ENCODE measurements at places on chromosomes 2 and 18.

- DNase-seq: no peak
Observed at GRCh38 chr2:223041527-223042109, 10.4 kb upstream of the KCNE4 start.

DNA sequence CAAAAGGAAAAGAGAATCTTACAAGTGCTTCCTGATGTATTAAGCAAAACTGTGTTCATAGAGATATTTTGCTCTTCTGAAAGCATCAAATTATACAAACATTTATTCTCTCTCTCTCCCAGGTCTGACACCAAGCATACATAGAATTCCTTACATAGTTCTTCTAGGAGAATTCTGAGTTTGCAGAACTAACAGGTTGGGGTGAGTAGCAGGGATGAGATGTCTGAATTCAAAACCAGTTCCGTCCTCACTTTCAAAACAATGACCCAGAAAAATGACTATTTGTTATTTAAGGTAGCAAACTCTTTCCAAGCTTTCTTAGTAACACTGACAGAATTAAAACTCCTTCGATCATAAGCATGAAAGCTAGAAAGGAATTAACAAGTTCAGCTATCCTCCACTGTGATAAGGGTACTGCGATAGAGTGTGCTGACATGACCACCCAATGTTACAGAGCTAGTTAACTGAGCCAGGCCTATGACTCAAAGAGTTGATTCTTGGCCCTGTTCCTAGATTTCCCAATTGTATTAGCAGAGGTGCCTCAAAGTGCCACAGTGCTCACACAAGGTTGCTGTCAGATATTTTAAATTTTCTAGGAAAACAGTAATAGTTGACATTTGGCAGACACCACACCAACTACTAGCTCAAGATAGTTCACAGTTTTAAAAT is 85.8 kb upstream of the SETBP1 start:
- DNase-seq: no peak

DNA sequence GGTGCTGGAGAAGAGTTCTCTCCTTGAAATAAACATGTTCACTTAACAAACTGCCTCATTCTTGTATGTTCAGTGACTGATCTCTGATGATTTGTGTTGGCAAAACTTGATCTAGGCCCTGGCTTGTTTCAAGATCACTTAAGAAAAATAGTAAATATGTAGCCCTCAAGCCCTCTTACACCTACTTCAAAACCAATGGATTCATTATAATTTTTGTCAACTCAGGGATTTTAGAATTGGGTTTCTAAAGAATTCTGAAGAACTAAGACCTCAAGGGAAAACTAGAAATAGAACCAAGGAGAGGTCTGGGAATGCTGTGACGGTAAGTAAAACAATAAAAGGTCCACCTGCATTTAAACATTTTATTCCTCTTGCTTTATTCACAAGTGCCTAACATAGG is 1731.6 kb upstream of the CELF4 start:
- DNase-seq: no peak

- no peak for DNase-seq
Observed at GRCh38 chr18:33558529-33558928, 19.5 kb upstream of the ASXL3 start.

- no peak for DNase-seq
Observed at GRCh38 chr18:58955738-58956137, 91.1 kb downstream of the ZNF532 start.

DNA sequence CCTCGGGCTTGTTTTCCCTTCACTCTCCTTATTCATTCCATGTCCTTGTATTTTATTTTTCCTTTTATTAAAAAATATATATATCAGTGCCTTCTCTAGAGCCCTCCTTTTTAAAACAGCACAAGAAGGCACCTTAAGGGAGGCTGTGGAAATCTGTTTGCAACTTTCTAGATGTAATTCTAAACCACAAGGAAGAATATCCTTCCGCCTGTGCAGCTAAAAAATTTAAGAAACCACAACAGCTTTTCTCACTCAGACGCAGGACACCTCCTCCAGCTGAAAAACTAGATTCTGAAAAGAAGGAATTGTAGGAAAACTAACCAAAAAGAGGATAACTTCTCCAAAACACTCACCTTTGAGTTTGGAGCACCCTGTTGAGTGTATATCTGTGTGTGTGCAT is 142.2 kb downstream of the BCL11A start:
- DNase-seq: no peak

DNA sequence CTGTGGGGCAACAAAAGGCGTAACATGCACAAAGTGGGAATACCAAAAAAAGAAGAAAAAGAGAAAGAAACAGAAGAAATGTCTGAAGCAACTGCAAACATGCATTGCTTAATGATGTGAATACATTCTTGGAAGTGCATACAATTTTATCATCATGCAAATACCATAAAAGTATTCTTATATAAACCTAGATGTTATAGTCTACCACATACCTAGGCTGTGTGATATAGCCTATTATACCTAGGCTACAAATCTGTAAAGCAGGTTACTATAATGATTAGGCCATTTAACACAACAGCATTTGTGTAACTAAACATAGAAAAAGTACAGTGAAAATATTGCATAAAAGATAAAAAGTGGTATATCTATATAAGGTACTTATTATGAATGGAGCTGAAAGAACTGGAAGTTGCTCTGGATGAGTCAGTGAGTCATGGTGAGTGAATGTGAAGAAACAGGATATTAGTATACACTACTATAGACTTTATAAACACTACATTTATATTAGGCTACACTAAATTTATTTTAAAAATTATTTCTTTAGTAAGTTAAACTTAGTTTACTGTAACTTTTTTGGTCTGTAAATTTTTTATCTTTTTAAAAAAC is 319.4 kb upstream of the KCNH7 start:
- DNase-seq: no peak

- DNase-seq: no peak
Observed at GRCh38 chr2:2031101-2031500, 286.8 kb upstream of the PXDN start.

- no peak for DNase-seq
Observed at GRCh38 chr2:105640246-105640645, 104.5 kb upstream of the NCK2 start.

DNA sequence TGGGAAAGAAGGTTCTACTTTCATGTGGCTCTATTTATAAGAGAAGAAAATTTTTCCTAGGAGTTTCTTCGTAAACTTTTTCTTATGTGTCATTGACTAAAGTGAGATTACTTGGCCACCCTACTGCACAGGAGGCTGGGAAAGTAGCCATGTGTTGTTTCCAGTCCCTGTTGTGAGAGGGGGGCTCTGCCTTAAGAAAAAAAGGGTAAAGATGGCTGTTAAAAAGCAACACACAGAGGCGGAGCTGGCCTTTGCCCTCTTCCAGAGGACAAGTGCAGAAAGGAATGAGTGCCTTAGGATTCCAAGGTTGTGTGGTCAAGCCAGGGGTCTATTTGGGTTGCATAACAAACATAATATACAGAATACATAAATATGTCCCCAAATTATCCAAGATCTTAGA is 230.0 kb upstream of the CXCR4 start:
- DNase-seq: no peak

DNA sequence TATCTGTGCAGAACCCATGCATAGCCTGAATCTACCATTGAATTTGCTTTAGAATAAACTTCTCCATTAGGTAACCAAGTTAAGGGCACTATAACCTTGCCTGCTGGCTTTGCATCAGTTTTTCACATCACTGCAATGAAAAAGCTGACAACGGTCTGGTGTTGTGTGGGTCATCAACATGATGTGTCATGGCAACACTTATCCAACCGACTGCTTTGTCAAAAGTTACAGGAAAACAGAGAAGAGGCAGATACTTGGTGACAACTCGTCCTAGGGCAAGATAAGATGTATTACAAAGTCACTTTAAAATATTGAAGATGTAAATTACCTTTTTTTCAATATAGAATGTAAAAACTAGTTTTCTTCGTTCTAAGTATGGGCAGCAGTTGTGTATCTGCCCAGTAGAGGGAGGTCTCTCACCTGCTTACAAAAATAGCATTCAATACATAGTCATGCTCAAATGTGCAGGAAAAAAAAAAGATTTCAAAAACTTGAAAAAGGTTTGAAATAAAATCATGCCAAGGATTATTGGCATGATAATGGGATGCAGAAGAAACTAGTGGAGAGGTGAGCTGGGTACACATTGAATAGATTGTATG is 96.3 kb downstream of the EVA1A start:
- no peak for DNase-seq

- no peak for DNase-seq
Observed at GRCh38 chr2:43882312-43882711, 43.5 kb downstream of the ABCG8 start.

GRCh38 chr2:224023188-224023587 is 15.9 kb downstream of the SERPINE2 start:
- DNase-seq: no peak

DNA sequence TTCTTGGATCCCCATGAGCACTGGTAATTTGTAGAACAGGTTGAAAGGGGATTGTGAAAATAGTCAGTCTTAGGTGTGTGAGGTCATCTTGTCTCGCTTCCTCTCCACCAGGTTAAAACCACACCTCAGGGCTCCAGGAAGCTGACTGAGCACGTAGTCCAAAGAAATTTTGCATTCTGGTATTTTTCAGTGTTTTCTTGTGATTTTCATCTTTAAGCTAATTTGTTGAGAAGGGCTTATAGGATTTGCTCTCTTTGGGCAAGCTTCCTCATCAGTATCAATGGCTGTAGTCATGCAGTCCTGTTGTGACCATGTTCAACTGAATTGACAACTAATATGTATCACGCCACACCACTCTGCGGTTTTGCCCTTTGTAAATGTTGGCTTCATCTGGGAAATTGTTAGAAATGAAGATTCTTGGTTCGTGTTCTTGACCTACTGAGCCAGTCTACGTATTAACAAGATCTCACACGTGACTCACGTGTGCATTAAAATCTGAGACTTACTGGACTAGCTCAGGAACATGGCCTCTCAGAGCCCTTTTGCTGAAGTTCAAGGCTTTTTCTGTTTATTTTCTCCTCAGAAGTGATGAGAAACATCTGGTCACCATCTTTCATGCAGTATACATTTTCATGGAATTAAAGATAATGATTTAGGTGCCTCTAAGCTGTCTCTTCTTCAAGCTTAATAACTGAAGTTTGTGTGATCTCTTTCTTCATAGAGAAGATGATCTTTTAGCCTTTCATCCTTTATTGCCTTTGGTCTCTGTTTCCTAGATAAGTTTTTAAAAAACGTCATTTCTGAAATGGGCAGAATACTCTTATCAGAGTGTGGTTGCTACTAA is 32.8 kb downstream of the FMNL2 start:
- no peak for DNase-seq

DNA sequence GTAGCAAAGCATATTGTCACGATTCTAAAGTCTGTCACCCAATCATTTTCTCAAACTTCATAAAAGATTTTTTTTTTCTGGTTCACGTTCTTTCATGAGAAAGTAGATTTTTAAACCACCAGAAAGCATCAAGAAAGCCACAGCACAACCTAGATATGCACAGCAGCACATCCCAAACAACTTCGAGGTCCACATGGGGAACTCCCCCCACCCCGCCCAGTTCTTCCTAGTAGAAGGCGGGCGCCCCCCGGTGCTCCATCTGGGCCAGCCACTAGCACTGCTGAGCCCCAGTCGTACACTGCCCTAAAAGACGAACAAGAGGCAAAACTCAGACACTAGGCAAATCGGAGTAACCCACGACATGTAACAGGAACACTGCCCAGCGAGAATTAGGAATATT is 15.5 kb downstream of the HDLBP start:
- DNase-seq: no peak

DNA sequence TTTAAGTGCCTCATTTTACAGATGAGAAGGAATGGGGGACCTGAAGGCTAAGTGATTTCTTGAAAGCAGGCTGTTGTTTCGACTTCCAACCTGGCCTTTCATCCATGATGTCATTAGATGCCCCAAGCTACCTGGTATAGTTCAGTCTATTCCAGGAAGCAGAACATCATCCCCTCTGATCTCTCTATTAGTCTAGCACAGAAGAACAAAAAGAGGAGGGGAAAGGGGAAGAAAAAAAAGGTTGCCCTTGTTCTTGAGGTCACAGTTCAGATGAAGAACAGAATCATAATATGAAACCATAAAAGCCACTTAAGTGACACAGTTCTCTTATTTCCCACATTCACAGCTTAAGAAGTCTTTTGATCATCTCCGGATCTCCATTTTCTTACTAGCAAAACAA is 386.2 kb upstream of the HNRNPA3 start:
- DNase-seq: no peak

DNA sequence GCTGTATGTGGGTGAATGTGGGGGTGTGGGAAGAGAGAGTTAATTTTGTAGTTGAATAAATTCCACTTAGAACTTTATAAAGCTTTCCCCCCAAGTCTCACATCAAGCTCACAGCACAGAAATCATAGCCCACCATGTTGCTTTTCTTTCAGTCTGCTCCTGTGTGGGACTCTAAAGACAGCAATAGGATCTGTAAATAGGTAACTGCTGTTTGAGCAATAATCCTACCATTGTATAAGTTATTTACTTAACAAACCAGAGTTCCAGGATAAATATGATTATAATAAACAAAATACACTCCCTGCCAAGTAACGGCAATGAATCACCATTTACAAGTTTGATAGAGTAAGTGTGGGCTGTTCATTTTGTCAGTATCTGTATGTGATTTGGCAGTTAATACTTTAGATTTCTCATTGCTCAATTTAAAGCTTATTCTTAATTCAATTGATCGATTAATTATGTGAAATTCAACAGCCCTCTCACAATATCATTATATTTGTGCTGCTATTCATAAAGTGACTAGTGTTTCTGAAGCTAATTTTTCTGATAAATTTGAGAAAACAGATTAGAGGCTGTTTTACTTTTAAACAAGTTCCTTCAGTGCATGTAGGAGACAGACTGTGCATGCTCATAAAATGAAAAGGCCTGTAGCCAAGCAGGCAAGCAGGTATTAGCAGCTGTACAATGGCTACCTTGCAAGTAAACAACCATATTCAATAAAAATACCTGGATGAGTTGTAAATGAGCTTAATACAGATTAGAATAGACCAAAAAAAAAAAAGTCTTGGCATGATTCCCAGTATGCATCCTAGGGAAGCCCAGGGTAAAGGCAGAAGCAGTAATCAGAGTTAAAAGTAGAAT is 142.7 kb downstream of the PDE11A start:
- no peak for DNase-seq

DNA sequence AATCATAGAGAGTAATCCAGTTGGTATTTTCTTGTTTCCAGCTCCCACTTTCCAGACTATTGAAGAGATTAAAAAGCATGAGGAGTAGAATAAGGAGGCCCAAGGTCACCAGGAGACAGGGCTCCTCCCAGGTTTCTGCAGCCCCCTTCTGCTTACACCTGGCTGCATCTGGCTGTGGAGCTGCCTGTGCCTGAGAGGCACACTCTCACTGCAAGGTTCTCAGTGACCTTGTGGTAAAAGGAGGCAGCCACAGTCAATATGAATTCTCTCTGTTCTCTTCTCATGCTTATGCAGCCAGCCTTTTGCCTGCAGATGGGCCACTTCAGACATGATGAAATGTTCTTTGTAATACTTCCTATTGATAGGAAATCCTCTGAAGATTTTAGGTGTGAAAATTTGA is 233.7 kb downstream of the MYO3B start:
- no peak for DNase-seq

- no peak for DNase-seq
Observed at GRCh38 chr2:40548521-40548920, 96.6 kb upstream of the SLC8A1 start.

DNA sequence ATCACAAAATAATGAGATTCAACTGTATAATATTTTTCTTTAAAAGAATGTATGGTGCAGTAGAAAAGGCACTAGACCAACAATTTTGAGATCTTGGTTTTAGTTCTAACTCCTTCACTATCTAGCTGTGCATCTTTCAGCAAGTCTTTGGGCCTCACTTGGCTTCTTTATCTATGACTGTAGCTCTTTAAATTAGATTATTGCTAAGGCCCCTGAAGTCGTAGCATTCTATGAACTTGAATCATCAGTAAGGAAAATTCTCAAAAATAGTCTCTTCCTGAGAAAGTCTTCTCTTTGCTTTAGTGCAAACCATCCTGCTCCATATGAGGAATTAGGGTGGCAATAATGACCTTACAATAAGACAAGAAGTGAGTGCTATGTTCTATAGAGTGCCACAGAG is 140.4 kb downstream of the FTCDNL1 start:
- no peak for DNase-seq
